Kasumi-1 (cell line): ENCODE measurements at places on chromosomes 4 and X.
A peak's percentile ranks its signal among the peaks of the same experiment; 100 is the strongest.

DNA sequence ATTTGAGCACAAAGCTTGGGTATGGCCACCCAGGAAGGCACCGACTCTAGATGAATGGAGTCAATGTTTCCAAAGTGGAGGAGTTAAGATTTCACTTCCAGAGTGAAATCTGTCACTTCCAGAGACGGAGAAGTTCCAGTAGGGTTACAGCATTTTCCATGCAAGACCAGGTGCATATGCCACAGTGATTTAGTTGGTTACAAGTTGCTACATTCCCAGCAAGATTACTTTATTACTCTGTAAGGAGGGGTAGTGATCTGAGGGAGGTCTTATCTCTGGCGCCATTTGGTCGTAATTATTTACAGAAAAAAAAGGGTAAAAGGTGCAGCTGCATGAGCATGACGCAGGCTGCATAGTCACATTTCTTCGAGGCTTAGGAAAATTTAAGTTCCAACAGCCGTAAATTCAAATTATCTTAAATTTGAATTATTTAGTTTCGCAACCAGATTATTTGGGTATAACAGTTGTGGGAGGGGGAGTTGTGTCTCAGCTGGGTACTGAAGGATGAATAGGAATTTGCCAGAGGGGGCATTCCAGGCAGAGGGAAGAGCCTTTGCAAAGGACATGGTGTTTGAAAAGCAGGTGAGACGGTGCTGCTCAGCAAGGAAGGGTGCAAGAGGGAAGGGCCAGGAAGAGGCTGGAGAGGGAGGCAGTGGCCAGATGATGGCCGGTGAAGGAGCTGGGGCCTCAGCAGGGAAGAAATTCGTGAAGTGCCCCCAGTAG lies 17.4 kb upstream of the AFAP1 start:
- no peak for DNase-seq

DNA sequence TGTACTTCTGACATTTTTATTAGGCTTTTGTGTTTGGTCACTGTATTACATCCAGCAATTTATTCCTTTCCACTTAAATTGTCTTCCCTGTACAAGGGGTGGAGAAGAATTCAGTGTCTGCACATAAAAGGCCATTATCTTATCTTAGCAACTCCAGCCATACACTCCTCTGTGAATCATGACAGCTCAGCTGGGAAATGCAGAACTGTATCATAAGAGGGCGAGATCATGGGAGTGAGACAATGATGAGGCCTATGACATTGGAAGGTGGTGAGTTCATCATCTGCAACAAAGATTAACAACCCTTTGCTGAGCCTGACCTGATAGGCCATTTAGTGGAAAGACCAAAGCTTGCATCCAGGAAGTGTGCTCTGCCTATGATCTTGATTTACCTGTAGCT lies 33.3 kb downstream of the SLIT2 start:
- no peak for DNase-seq

DNA sequence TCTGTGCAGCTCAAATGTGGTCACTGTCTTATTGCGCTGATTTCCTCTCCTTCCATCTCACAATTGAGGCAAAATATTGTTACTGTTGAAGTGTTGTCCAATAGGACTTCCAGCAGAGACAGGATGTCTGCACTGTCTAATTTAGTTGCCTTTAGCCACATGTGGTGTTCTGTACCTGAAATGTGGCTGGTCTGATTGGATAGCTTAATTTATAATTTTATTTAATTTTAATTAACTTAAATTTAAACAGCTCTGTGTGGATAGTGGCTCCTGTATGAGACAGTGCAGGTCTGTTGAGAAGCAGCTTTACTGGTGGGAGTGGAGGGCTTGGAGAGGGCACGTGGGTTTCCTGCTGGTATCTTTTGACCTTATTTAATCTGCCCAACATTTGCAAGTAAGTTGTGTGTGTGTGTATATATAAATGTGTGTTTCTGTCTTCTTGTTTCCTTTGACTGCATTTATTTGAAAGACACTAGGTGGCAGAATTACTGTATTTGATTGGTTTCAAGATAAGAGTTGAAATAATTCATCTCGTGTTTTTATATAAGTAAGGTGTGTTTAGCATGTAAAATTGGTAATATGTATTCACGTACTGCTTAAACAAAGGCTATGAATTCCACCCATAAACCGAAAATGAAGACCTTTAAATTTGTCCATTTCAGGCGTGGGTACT lies 55.3 kb upstream of the MSANTD1 start:
- DNase-seq, result peak; percentile 69

GRCh38 chr4:22482250-22483127 lies 33.4 kb downstream of the ADGRA3 start:
- DNase-seq, result no peak

GRCh38 chr4:162683659-162684370 lies 482.9 kb downstream of the NAF1 start:
- no peak for DNase-seq

DNA sequence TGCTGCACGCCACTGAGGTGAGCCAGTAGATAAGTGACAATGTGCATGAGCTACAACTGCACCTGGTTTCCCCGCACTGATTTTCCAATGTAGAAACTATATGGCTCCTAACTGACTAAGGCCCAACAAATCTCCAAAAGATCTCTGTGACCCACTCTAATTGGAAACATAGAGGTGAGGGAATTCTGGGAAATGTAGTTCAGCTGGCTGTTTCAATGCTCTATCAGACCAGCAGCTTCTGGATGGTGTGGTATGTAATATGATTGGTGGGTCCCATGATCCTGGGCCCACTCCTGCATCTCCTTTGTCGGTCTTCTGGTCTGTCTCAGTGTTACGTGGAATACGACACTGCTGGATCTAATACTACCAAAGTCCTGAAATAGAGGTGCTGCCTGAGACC lies 18.6 kb downstream of the CCDC160 start:
- no peak for DNase-seq

DNA sequence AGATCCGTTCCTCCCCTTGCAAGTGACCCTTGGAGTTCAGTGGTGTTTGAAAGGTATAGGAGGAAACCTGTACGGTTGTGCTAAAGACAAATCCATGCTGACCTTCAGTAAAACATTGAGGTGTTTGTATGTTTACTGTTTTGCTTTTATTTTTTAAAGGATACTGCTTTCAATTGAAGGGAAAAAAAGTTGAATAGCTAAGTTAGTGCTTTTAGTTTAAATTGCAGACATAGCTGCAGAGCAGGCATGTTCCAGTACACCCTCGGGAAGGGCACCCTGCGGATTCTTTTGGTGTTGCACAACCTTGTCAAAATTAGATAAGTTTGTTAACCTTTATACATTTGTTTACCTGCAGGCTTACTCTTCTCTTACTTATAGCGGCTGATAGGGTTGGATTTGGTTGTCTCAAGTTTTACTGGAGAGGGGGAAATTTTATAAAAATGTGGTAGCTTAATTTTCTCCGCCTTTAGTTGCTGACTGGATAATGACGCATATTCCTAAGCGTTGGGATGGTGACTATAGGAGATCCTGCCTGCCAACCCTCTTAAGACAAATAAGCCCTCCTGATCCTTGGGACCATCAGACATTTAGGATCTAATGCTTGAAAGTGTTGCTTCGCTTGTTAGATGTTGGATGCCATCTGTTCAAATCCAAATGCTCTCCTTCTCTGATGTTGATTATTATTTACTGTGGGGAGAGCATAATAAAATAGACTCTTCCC lies 2.0 kb downstream of the RAPGEF2 start:
- DNase-seq, result peak; percentile 58

GRCh38 chr4:6750286-6751221 lies 32.0 kb upstream of the KIAA0232 start:
- DNase-seq, result no peak

DNA sequence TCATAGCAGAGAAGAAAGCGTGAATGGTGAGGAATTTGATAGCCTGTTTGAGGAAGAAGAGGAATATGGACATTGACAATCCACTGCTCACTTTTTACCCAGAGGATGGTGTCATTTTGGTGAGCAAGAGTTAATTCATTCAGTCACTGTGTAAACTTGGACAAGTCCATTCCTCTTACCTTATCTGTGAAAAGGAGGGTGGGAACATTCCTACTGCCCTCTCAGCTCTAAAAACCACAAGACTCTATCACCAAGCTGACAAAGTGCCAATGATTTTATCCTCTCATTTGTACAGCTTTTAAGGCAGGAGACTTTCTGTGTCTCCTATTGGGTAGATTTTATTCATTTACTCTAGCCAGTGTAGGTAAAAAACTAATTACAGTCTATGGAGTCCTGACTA lies 103.8 kb downstream of the LUZP4 start:
- DNase-seq, result no peak

GRCh38 chr4:7759216-7759615 lies 180.4 kb downstream of the AFAP1 start:
- peak; percentile 70 for DNase-seq

- DNase-seq, result no peak
These were observed 32.4 kb upstream of the SORCS2 start for GRCh38 chr4:7159923-7160322.

GRCh38 chr4:107708225-107708624 lies 11.8 kb downstream of the PAPSS1 start:
- DNase-seq, result no peak

GRCh38 chr4:6907658-6908191 lies 1.9 kb upstream of the TBC1D14 start:
- no peak for DNase-seq

- DNase-seq, result no peak
These were observed 226.7 kb upstream of the CENPE start for GRCh38 chr4:103424853-103425252.

GRCh38 chr4:36208893-36209473 lies 35.3 kb downstream of the ARAP2 start:
- DNase-seq, result no peak

GRCh38 chr4:177517862-177518261 lies 75.6 kb upstream of the AGA start:
- DNase-seq, result no peak

DNA sequence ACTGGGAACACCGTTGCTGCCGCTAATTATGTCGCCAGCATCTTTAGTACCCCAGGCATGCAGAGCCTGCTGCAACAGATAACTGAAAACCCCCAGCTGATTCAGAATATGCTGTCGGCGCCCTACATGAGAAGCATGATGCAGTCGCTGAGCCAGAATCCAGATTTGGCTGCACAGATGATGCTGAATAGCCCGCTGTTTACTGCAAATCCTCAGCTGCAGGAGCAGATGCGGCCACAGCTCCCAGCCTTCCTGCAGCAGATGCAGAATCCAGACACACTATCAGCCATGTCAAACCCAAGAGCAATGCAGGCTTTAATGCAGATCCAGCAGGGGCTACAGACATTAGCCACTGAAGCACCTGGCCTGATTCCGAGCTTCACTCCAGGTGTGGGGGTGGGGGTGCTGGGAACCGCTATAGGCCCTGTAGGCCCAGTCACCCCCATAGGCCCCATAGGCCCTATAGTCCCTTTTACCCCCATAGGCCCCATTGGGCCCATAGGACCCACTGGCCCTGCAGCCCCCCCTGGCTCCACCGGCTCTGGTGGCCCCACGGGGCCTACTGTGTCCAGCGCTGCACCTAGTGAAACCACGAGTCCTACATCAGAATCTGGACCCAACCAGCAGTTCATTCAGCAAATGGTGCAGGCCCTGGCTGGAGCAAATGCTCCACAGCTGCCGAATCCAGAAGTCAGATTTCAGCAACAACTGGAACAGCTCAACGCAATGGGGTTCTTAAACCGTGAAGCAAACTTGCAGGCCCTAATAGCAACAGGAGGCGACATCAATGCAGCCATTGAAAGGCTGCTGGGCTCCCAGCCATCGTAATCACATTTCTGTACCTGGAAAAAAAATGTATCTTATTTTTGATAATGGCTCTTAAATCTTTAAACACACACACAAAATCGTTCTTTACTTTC lies 1.8 kb downstream of the UBQLN2 start:
- no peak for DNase-seq

- DNase-seq, result no peak
These were observed 684.9 kb upstream of the MAGEB2 start for GRCh38 chrX:29530501-29530900.

- DNase-seq, result no peak
These were observed 35.6 kb downstream of the BCLAF3 start for GRCh38 chrX:19955306-19955705.
